ENCODE measurements at places on chromosomes 12 and 14.
A peak's percentile ranks its signal among the peaks of the same experiment; 100 is the strongest.

- no peak for DNase-seq
Measured at GRCh38 chr12:46067094-46067493, 76.7 kb upstream of the SCAF11 start.

DNA sequence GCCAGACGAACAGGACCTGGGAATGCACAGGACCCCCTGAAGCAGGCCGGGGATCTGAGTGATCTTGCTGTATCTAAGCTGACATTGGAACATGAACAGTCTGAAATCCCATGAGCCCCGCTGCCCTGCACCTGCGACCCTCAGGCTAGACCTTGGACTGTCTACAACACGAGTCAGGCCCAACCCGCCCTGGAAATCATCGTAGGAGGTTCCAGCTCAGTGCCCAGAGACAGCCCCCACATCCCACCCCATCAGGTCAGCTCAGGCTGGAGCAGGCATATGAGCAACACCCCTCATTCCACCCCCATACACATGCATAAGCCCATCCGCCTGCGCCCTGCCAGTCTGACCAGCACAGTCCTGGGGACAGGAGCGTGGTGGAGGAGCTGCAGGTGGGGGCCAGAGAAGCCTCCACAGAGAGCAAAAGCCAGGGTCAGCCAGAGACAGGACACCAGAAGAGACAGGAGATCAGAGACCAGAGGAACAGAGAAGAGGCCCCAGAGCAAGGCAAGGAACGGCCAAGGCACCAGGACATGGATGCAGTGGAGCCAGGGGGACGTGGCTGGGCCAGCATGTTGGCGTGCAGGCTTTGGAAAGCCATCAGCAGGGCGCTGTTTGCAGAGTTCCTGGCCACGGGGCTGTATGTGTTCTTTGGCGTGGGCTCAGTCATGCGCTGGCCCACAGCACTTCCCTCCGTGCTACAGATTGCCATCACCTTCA, at the start of gene AQP6:
AQP6 (plus strand) TSS at position 307 of the 720 bp plus-strand sequence; CDS start at position 534, 227 bp downstream.
- no peak for DNase-seq

- DNase-seq: no peak
Measured at GRCh38 chr12:120229071-120229486, 28.2 kb upstream of the RPLP0 start.

GRCh38 chr12:84825149-84825548, 87.5 kb downstream of the SLC6A15 start:
- DNase-seq: no peak

DNA sequence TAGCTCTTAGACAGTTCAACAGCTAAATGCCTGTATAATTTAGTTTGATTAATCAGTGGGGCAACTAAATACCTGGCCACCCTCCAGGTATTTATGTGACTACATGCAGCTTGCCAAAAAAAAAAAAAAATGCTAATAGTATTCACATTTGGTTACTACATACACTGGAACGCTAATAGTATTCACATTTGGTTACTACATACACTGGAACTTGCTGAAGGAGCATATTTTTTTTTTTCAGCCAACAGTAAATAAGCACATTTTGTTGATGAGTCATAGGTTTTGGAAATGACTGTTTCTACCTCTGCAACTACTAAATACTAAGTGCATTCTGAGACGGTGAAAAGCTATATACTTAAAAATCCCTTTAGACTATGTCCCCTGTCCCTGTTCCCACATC, 1172.3 kb downstream of the LRFN5 start:
- peak; percentile 6 for DNase-seq

DNA sequence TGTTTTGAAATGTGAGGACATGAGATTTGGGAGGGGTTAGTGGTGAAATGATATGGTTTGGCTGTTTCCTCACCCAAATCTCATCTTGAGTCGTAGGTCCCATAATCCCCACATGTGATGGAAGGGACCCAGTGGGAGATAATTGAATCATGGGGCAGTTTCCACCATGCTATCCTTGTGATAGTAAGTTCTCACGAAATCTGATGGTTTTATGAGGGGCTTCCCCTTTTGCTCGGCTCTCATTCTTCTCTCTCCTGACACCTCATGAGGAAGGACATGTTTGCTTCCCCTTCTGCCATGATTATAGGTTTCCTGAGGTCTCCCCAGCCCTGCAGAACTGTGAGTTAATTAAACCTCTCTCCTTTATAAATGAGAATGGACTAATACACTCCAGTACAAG, 18.0 kb downstream of the GALNT6 start:
- DNase-seq: no peak

DNA sequence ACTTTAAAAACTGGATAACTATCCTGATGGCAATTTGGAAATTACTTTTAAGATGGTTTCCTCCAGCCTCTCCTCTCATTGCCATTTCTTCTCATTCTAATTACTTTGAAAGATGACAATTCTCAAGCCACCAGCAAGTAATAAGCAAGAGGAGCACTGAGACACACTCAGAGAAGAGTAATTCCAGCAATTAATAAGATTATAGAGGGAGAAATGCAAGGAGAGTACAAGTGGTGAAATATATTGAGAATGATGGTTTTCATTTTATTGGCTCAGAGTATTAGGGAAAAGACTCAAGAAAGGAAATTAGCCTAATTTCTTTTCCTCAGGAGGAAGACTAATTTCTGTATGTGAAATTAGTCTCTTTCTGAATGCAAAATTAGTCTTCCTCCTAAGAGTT, 20.5 kb upstream of the MSRB3 start:
- no peak for DNase-seq

- no peak for DNase-seq
Measured at GRCh38 chr12:29167988-29168387, 18.9 kb downstream of the FAR2 start.

DNA sequence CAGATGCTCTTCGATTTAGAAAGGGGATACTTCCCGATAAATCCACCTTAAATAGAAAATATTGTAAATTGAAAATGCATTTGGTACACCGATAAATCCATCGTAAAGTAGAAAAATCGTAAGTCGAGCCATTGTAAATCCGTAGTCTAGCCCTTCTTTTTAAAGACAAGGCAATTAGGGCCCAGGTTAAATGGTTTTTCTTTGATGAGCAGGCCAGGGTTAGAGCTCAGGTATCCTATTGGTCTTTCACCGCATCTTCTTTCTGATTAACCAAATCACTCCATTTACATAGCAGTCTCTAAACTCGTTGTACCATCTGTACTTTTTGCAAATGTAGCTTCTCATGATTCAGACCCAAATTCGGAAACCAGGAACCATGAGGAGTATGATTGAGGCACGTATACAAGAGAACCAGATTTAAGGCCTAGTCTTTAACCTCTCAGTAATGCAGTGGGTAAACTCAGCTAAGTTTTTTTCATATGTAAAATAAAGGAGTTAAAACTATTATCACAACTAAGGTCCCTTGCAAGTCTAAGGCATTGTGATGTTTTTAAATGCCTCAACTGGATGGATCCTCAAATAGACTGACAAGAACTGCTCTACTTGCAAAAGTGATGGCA, 2.2 kb upstream of the YAF2 start:
- DNase-seq: no peak

DNA sequence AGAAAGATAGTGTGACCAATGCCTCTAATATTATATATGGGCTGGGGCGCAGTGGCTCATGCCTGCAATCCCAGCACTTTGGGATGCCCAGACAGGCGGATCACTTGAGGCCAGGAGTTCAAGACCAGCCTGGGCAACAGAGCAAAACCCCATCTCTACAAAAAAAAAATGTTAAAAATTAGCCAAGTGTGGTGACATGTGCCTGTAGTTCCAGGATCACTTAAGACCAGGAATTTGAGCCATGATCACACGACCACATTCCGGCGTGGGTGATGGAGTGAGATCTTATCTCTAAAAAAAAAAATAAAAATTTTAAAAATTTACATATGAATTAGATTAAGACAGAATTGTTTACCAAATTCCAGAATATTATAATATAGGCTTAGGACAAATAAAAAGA, 12.0 kb downstream of the TM7SF3 start:
- DNase-seq: no peak

- no peak for DNase-seq
Measured at GRCh38 chr12:69922999-69923398, 98.0 kb downstream of the MYRFL start.

GRCh38 chr12:62654326-62655241, 188.0 kb downstream of the MON2 start:
- DNase-seq: no peak

DNA sequence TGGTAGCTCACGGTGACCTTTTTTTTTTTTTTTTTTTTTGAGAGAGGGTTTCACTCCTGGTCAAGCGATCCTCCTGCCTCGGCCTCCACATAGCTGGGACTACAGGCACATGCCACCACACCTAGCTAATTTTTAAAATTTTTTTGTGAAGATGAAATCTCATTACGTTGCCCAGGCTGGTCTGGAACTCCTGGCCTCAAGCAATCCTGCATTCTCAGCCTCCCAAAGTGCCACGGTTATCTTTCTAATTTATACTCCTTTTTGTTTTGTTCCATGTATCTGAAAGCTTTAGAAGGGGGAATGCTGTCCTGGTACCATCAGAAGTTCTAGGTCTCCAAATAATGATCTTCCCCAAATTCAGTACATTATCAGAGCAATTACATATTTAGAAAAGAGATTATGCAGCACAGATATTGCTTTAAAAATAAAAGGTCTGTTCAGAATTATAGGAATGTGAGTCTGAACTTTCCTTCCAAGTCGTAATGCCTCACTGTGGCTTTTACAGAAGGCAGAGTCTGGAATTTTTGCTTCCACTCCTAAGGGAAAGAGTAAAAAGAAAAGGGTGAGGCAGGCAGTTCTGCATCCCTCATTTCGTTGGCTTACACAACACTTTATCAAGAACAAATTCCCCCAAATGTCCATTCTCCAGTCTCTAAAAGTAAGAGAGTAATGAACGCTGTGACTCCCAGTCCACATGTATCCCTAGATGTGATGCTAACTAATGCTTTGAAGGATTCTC, 73.0 kb downstream of the GCH1 start:
- no peak for DNase-seq

GRCh38 chr14:77219591-77219990, 38.0 kb downstream of the TMEM63C start:
- DNase-seq: no peak

DNA sequence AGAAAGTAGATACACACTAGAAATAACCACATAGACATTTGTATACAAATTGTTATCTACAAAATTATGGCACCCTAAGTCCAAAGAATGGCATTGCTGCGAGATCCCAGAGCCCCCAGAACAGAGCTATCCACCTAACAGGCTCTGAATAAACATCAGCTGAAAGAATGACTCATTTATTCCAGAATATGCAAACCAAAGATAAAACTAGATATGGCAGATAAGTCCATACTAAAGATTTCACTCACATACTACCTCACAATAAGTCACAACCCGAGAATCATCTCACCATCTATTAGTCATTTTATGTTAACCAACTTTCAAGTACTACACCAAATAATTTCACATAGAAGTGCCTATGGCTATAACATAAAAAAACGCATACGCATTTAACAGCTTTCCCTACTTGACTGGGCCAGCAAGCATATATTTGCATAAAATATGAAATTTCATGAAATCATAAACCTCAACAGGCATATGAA, 5.6 kb downstream of the CNIH1 start:
- peak; percentile 35 for DNase-seq

GRCh38 chr12:76268267-76268666, 79.9 kb downstream of the BBS10 start:
- DNase-seq: peak; percentile 62

DNA sequence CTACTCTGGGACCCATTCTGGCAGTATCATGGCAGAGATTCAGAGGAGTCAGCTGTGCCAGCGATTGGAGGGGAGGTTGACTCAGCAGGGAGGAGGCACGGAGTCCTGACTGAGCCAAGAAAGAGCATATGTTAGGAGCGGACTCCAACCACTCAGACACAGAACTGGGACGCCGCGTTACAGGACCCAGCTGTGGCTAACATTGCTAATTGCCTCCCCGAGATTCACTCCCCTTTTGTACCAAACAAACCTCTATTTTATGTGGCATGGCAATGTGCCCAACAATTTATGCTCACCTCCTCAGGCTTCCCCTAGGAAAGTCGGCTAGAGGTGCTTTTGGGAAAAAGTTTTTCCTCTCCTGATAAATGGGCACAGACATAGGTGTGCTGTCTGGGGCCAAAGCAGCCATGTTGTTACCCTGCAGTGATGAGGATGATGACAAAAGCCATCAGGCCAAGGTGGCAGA, 15.2 kb upstream of the CLIP1 start:
- peak; percentile 61 for DNase-seq

GRCh38 chr14:65045006-65045405, 57.3 kb downstream of the MAX start:
- DNase-seq: no peak

GRCh38 chr14:28785096-28785952, 18.7 kb downstream of the FOXG1 start:
- peak; percentile 19 for DNase-seq

DNA sequence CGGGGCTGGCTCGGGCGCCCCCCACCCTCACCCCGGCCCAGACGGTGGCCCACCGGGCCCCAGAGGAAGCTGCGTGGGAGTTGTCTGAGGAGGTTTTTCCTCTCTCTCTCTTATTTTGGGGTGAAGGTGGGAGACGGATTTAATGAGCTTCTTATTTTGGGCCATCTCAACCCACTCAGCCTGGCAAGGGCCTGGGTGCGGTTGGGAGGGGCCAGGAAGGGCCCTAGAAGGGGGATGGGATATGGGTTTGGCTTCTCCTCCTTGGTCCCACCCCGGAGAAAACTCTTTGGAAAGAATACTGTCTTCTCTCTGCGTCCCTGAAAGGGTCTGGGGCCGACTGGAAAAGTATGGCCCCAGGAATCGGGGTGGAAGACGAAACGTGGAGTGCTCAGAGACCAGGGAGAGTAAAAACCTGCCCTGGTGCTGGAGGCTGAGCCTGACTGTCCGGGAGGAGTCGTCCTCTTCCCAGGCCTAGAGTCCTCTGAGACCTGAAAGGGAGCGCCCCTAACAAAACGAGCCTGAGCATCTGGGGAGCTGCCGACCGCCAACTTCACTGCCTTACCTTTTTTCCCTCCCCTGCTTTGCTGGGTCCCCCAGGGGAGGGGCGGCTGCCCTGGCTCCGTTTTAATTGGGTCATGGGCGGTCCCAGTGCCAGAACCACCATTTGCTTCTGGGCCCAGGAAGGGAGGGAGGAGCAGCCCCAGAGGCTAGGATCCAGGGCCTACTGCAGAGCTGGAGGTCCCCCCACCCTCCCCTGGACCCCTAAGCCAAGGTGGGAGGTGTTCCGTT, 1.6 kb downstream of the MMP14 start:
- DNase-seq: peak; percentile 65

DNA sequence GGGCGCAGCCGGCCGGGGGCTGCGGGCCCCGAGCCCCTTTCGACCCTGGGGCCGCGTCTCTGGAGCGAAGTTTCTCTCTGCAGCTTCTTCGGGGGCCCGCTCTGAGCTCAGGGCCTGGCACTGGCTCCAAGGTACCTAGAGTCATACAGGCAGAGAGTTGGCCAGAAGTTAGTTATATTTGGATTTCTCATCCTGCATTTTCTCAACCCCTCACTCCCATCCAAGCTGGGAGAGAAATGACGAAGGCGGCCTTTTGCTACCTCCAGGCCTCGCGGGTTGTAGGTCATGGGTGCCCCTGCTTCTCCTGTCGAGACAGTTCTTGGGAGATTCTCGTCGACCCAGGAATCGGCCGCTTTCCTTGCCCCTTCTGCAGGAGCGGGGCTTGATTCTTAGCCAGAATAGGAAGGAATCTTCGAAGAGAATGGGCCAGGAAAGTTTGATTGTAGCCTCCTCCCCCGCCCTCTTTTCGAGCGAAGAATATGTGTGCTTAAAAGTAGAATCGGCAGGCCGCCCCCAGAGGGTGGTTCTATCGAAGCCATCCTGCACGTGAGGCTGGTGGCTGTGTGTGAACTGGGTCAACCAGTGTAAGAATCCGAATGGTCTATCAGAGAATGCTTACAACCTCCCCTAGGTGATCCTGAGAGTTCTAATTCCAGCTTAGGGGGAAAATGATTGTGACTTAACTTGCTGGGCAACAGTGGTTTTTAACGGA, 785 bp downstream of the MLEC start:
- DNase-seq: no peak

GRCh38 chr12:107107381-107107780, 14.0 kb upstream of the CRY1 start:
- no peak for DNase-seq
